ENCODE measurements at places on chromosomes 3 and 15.

DNA sequence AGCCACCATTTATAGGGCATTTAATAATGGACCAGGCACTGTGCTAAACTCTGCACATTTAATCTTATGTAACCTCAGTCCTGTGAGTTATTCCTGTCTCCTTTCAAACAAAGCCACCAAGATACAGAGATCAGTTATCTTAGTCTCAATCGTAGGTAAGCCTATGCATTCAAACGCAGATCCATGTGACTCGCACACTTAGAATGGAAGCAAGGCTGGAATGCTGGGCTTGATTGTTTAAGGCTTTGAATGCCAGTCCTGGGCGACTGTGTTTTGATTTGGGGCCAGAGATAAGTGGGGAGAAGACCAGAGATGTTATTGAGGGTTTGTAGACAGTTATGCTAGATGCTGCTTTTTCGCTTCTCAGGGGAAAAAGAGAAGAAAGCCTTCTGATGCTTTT is 22.2 kb downstream of the MED12L start:
- DNase-seq = no peak

DNA sequence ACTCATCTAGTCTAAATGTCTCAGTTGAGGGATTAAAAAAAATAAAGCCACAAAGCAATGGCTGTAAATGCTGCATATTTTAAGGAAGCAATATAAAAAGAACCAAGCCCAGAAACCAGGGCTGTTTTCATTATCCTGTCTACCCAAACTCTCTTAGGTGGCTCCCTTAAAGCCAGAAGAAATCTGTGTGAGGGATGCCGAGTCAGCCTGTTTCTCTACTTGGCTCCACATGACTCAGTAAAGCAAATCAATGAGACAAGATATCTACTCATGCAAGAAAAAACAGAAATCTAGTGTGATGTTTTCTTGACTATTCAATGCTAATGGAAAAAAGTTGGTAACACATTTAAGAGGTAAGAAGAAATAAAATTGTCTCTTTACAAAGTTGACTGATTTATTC is 296.2 kb downstream of the ZBTB20 start:
- no peak for DNase-seq

GRCh38 chr3:120304616-120305015 is 19.6 kb upstream of the GPR156 start:
- DNase-seq = no peak

GRCh38 chr3:161866176-161866575 is 369.6 kb downstream of the OTOL1 start:
- no peak for DNase-seq

GRCh38 chr3:120341658-120342346 is 7.4 kb downstream of the LRRC58 start:
- DNase-seq = no peak

GRCh38 chr3:84308379-84308778 is 650.4 kb upstream of the CADM2 start:
- no peak for DNase-seq
